ENCODE measurements at places on chromosomes 6 and 20.
A peak's percentile ranks its signal among the peaks of the same experiment; 100 is the strongest.

GRCh38 chr6:36625158-36625919, 31.2 kb downstream of the SRSF3 start:
- DNase-seq = peak; percentile 68

- peak; percentile 19 for DNase-seq
Observed at GRCh38 chr6:13526727-13527670, 39.6 kb upstream of the GFOD1 start.

GRCh38 chr6:163490826-163491577, 76.5 kb downstream of the QKI start:
- peak; percentile 48 for DNase-seq

- DNase-seq = no peak
Observed at GRCh38 chr6:135464634-135465033, 32.9 kb downstream of the AHI1 start.

GRCh38 chr6:76453270-76453669, 380.8 kb upstream of the IMPG1 start:
- DNase-seq = no peak
